ENCODE measurements at places on chromosomes 13 and 19. TPM values are rescaled to one million over a fixed set of nuclear protein-coding genes. Genes with fewer than 3 reads are reported as not detected.

The MEIOSIN gene
- not detected for total RNA-seq

The LRRC4B gene
- not detected for total RNA-seq

The ZNF83 gene
- total RNA-seq: 20.2 TPM

The ITM2B gene
- total RNA-seq: 97.0 TPM

The ARHGAP45 gene
- total RNA-seq: 320 TPM

The SIGLEC10 gene
- total RNA-seq: 0.28 TPM

The NOTCH3 gene
- not detected for total RNA-seq

DNA sequence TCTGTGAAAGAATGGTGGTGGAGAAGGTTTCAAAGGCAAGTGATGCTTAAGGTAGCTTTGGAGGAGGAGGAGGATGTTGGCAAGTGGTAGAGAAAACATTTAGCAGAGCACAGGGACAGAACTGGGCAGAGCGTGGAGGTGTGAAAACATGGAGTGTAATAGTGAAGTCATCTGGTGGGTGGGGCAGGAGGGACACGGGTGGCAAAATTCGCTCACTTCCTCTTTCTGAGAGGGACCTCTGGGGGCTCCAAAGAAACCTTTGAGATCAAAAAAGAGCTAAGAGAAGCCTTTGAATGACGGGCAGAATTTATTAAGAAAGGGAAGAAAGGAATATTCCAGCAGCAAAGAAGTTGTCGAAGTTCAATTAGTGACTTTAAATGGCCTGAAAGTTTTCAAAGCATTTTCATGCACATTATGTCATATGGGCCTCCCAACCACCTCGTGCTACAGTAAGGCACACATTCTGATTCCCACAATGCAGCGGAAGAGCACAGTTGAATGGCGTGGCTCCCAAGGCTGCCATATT lies 82.8 kb downstream of the STARD13 start:
- H3K4me1 ChIP-seq: peaks cover 5% of the 10 kb centered on the region
- no peaks in the 10 kb centered on the region for H3K36me3 ChIP-seq
- no peak for DNase-seq
- H3K27ac ChIP-seq: no peak overlapping the region

DNA sequence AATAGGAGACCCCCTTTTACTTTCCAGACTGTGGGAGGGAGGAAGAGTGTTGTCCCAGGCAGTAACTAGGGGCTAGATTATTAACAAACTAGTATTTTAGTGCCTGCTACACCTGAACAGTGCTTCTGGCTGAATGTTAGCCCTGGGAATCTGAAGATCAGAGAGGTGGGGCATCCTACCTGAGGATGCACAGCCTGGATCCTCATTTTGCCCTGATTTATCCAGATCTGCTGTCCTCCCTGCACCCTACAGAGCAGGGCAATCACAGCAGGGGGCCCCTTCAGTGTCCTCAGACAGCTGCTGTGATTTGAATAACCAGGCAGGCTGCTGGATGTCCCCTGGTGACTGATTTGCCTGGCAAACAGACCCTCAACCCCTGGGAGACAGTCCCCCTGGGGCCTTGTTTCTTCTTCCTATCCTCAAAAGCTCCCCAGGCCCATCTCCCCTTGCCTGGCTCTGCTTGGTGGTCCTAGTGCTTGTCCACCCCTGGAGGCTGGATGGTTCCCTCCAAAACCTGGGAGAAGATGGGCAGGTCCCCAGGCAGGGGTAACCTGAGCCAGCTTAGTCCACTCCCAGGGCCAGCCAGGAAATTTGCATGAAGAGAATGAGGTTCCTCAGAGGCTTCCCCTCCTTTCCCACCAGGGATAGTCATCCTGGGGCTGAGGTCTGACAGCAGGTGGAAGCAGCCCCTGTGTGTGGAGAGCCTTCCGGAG lies at the start of gene OVOL3:
Gene OVOL3, plus strand, starts transcription at position 657 of the 713 bp plus-strand sequence. CDS start 60 bp downstream, outside the sequence.
- no peak within 1 kb of the TSS for H3K4me3 ChIP-seq
- peaks cover 25% of the 10 kb centered on the region for H3K4me1 ChIP-seq
- no peaks in the 10 kb centered on the region for H3K36me3 ChIP-seq
- no peaks in the 10 kb centered on the region for H3K27me3 ChIP-seq
- no peak within 1 kb of the TSS for H3K27ac ChIP-seq

DNA sequence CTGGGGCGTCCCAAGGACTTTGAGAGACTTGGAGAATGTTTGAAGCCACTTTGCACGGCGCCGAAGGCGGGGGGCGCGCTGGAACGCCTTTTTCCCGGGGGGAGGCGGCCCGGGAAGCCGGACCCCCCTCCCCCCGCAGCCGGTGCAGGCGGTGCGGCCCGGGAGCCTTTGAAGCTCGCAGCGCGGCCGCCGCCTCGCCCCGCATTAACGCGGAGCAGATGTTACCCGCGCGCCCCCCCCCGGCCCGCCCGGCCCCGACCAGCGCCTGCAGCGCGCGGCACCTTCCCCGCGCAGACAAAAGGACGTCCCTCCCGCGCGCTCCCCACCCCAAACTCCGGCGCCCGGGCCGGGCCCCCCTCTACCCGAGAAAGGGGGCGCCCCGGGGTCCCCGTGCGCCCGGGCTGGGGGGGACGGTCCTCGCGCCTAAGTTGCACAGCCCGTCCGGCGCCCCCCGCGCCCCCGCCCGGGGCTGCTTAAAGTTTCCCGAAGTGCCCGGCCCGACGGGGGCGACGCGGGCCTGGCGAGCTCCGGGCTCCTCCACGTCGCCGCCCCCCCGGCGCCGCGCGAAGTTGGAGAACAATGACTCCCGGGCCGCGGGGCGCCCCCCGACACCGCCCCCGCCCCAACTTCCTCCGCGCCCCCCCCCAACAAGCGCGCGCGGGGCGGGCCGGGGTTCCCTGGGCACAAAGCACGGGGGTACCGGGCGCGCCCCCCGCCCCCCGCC lies 685 bp downstream of the TCF3 start:
- H3K4me1 ChIP-seq: peaks cover 18% of the 10 kb centered on the region
- H3K4me3 ChIP-seq: peak overlapping the region; percentile 82
- peak overlapping the region; percentile 79 for H3K27ac ChIP-seq
- DNase-seq: peak; percentile 63
- H3K27me3 ChIP-seq: no peaks in the 10 kb centered on the region

DNA sequence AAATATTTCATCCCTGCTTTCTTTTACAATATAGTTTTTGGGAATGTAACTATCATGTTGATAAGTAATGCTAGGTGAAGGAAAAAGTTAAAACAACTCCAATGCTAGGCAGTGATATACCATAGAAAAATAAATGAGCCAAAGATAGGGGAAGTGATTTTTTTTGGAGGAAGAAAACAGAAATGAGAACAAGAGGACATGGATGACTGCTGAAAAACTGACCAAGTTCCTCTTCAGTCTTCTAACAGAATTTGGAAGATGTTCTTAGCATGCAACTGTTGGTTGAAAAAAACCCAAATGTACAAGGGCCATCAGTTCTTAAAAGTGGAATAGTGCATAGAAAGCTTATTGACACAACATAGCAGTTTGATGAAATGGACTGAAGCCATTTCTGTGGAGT lies 262.5 kb upstream of the STARD13 start:
- DNase-seq: no peak
- H3K36me3 ChIP-seq: no peaks in the 10 kb centered on the region
- H3K4me1 ChIP-seq: peaks cover 6% of the 10 kb centered on the region
- peaks cover 7% of the 10 kb centered on the region for H3K27me3 ChIP-seq
- no peak overlapping the region for H3K4me3 ChIP-seq

- no peak within 1 kb of the TSS for H3K27ac ChIP-seq
- peak; percentile 64 for DNase-seq
- peak within 1 kb of the TSS; percentile 15 for H3K4me3 ChIP-seq
- H3K36me3 ChIP-seq: no peaks in the 10 kb centered on the region
- H3K4me1 ChIP-seq: peaks cover 20% of the 10 kb centered on the region
These were observed at the start of gene CLIP3 for GRCh38 chr19:36032251-36033104. Gene CLIP3 (minus strand): TSS chr19:36032873. CDS start chr19:36032357, 516 bp downstream.

- H3K36me3 ChIP-seq: no peaks in the 10 kb centered on the region
- H3K27me3 ChIP-seq: peaks cover 45% of the 10 kb centered on the region
- no peak overlapping the region for H3K27ac ChIP-seq
- DNase-seq: peak; percentile 62
These were observed 441.5 kb upstream of the KLF12 start for GRCh38 chr13:74575729-74576125.

GRCh38 chr19:17751103-17751911 lies at the start of gene FCHO1:
Gene FCHO1 (plus strand): TSS chr19:17751477. CDS start chr19:17755165, 3,688 bp downstream.
- H3K36me3 ChIP-seq: peaks cover 5% of the 10 kb centered on the region
- H3K4me1 ChIP-seq: peaks cover 43% of the 10 kb centered on the region
- no peaks in the 10 kb centered on the region for H3K27me3 ChIP-seq
- DNase-seq: peak; percentile 90
- H3K27ac ChIP-seq: peak within 1 kb of the TSS; percentile 97

DNA sequence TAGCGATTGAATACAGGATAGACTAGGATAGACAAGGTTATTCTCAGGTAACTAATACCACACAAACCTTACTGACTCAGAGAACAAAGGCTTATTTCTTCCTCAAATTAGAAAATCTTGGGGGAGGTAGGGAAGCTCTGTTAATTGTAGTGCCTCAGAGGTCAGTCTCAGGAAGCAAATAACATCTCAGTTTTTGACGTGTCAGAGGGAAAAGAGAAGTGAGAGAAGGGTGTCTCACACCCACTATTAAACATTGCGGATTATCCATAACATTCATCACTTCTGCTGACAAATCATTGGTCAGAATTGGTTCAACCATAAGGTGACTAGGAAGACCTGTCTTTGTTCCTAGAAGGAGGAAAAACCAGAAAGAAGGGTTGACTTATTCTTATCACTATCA lies 579.4 kb upstream of the MIR17HG start:
- H3K4me1 ChIP-seq: no peaks in the 10 kb centered on the region
- H3K27me3 ChIP-seq: no peaks in the 10 kb centered on the region

DNA sequence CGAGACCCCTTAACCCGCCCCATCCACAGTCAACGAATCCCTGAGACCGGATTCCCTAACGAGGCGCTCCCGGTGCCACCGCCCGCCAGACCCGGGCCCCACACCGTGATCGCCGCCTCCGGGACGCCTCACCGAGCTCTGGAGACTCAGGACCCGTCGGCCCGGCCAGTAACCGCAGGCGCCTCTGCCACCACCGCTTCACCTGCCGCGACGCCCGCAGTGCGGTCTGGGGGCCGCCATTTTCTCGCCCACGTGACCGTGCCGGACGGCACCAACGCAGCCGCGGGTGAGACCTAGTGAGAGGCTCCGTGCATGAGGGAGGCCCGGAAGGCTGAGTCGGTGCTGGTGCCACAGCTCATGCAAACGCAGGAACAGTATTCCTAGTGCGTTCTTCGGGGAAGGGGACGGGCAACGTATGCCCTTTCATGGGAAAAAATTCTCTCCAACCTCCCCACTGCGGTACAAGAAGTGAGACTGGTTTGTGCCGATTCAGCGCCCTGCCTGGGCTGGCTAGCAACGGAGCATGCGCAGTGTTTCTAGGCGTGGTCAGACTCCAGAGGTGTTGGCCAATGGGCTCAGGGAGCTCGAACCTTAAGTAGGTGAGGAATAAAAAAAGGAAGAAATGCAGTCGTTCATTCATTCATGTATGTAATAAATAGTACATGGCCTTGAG lies at the start of gene DOHH:
Gene DOHH, minus strand, starts transcription at position 246 of the 673 bp plus-strand sequence. CDS start 3,860 bp downstream, outside the sequence.
- H3K36me3 ChIP-seq: no peaks in the 10 kb centered on the region
- peak within 1 kb of the TSS; percentile 99 for H3K27ac ChIP-seq
- peaks cover 25% of the 10 kb centered on the region for H3K4me1 ChIP-seq

- no peak for DNase-seq
- H3K4me1 ChIP-seq: no peaks in the 10 kb centered on the region
- no peak overlapping the region for H3K27ac ChIP-seq
- H3K4me3 ChIP-seq: no peak overlapping the region
- H3K27me3 ChIP-seq: no peaks in the 10 kb centered on the region
These were observed 1158.0 kb downstream of the EFNB2 start for GRCh38 chr13:105377452-105377851.

DNA sequence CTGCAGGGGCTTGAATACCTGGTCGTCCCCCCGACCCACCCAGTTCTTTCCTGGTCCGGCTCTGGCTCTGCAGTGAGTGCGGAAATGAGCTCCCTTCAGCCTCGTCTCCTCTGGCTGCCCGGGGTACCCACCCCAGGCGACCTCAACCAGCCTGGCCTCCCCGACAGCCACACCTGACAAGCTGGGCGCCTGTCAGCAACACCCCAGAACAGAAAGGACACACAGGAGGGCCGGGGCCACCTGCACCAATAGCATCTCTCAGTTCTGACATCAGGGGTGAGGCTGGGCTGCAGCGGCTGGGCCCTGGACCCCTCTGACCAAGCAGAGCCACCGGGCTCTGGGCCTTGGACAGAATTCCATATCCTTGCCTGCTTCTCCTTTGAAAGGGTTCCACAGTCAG lies 19.7 kb downstream of the SUGP1 start:
- no peaks in the 10 kb centered on the region for H3K4me1 ChIP-seq
- H3K27me3 ChIP-seq: no peaks in the 10 kb centered on the region
- no peaks in the 10 kb centered on the region for H3K36me3 ChIP-seq
- no peak overlapping the region for H3K4me3 ChIP-seq
- DNase-seq: no peak

- peak overlapping the region; percentile 100 for H3K27ac ChIP-seq
- H3K27me3 ChIP-seq: no peaks in the 10 kb centered on the region
- H3K4me1 ChIP-seq: peaks cover 64% of the 10 kb centered on the region
- peak; percentile 82 for DNase-seq
These were observed 1.4 kb upstream of the CD37 start for GRCh38 chr19:49333811-49334288.

DNA sequence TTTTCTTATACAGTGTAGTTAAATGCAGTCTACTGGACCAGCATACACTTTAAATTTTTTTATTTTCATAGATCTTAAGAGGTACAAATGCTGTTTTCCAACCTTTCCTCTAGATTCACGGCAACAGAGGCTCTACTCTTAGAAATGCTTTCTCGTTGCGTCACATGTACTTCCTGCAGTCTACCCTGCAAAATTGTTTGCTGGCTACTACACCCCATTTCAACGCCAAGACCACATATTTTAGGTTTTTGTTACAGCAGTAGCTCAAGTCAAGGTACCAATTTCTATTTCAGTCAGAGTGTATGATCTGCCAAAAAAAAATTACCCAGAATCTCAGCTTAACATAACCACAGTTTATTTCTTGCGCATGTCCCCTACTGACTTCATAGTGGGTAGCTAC lies 94.1 kb downstream of the TNFSF13B start:
- no peak overlapping the region for H3K4me3 ChIP-seq
- no peaks in the 10 kb centered on the region for H3K4me1 ChIP-seq
- no peaks in the 10 kb centered on the region for H3K36me3 ChIP-seq

DNA sequence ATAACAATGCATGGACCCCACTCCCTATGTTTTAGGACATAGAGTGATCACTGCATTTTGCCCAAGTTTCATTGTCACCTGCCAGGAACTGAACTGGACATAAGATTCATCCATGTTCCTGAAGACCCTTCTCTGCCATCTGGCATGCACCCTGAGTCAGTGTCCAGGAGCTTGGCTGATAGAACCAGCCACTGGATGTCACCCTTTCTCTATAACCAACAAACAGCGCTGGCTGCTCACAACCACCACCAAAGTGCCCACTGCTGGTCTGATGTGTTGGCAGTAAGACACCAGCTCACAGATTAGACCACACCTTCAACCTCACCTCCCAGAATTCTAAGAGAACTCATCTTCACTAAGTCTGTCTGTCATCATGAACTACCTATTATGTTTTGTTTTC lies 333.4 kb downstream of the ITGBL1 start:
- no peaks in the 10 kb centered on the region for H3K27me3 ChIP-seq
- DNase-seq: no peak

DNA sequence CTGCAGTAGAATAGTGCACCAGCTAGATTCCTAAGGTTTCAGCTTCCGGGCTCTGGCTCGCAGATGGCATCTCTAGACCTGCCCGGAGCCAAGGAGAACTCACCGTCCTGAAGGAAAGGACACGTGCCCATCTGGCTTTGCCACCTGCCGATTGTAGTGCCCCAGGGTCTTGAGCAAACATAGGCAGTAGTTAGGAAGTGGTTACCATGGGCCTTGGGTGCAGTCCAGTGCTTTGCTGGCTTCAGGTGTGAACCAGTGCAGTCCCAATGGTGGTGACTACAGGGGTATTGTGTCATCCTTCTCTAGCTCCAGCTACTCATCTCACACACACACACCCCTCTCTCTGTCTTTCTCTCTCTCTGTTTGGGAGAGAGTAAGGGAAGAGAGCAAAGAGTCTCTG lies 61.4 kb upstream of the TEX29 start:
- H3K4me1 ChIP-seq: peaks cover 33% of the 10 kb centered on the region
- no peak overlapping the region for H3K4me3 ChIP-seq
- H3K36me3 ChIP-seq: peaks cover 26% of the 10 kb centered on the region
- H3K27me3 ChIP-seq: no peaks in the 10 kb centered on the region
- H3K27ac ChIP-seq: no peak overlapping the region
- no peak for DNase-seq

Data from natural killer cell treated with Interleukin-12 subunit alpha and Interleukin-12 subunit beta and Interleukin-15 and Interleukin-18, amount 100 ng/mL, for 72 hours (primary cell).